ENCODE measurements at places on chromosomes 3 and 15. TPM values are rescaled to one million over a fixed set of nuclear protein-coding genes. Genes with fewer than 3 reads are reported as not detected.

ARGFX gene
- total RNA-seq, result not detected

PYGO1 gene
- total RNA-seq, result 10.0 TPM

NR2E3 gene
- total RNA-seq, result under 0.01 TPM

ALDH1L1 gene
- not detected for total RNA-seq

GOLGA8S gene
- total RNA-seq, result under 0.01 TPM

HGD gene
- total RNA-seq, result not detected

FBXO40 gene
- total RNA-seq, result not detected

ROPN1 gene
- total RNA-seq, result not detected

NOX5 gene
- total RNA-seq, result not detected

CLRN1 gene
- total RNA-seq, result not detected

RAB27A gene
- total RNA-seq, result 4.8 TPM

AADAC gene
- total RNA-seq, result not detected

KIF7 gene
- total RNA-seq, result 5.0 TPM

CPA3 gene
- not detected for total RNA-seq

MOBP gene
- not detected for total RNA-seq

ADAM10 gene
- total RNA-seq, result 217 TPM

C15orf62 gene
- under 0.01 TPM for total RNA-seq

RPL4 gene
- total RNA-seq, result 6,510 TPM

SAXO2 gene
- total RNA-seq, result not detected

FBXL2 gene
- total RNA-seq, result 15.6 TPM

WDR93 gene
- not detected for total RNA-seq

SH2D7 gene
- not detected for total RNA-seq

VEPH1 gene
- total RNA-seq, result 130 TPM

ZDHHC3 gene
- total RNA-seq, result 57.2 TPM

ZNF774 gene
- 1.1 TPM for total RNA-seq

LRRK1 gene
- 3.0 TPM for total RNA-seq

CHRM5 gene
- under 0.01 TPM for total RNA-seq

RYR3 gene
- 0.18 TPM for total RNA-seq

CPEB1 gene
- total RNA-seq, result 6.9 TPM

COPS2 gene
- 75.6 TPM for total RNA-seq

SMAD6 gene
- 4.8 TPM for total RNA-seq

PFN2 gene
- total RNA-seq, result 256 TPM

PLSCR5 gene
- total RNA-seq, result not detected

TBL1XR1 gene
- 170 TPM for total RNA-seq

ARPIN gene
- 3.9 TPM for total RNA-seq

IL5RA gene
- total RNA-seq, result not detected

CHRNB4 gene
- total RNA-seq, result not detected

CCR9 gene
- total RNA-seq, result not detected

AHSG gene
- not detected for total RNA-seq

FGF12 gene
- not detected for total RNA-seq

ISLR gene
- under 0.01 TPM for total RNA-seq

BBS4 gene
- total RNA-seq, result 9.7 TPM

APBA2 gene
- 27.8 TPM for total RNA-seq

LRTM1 gene
- total RNA-seq, result not detected

MGLL gene
- total RNA-seq, result 23.7 TPM

DAPK2 gene
- total RNA-seq, result 0.36 TPM

TLR9 gene
- not detected for total RNA-seq

SEMA3B gene
- total RNA-seq, result 4.3 TPM

IRAK2 gene
- 8.1 TPM for total RNA-seq

ST3GAL6 gene
- total RNA-seq, result 1.4 TPM

ZNF35 gene
- total RNA-seq, result 19.2 TPM

GPR15 gene
- total RNA-seq, result not detected

TMEM212 gene
- total RNA-seq, result not detected

TWF2 gene
- 111 TPM for total RNA-seq

CDHR4 gene
- not detected for total RNA-seq

SEMA3F gene
- 9.2 TPM for total RNA-seq
